ENCODE measurements at places on chromosomes 11 and 22.

DNA sequence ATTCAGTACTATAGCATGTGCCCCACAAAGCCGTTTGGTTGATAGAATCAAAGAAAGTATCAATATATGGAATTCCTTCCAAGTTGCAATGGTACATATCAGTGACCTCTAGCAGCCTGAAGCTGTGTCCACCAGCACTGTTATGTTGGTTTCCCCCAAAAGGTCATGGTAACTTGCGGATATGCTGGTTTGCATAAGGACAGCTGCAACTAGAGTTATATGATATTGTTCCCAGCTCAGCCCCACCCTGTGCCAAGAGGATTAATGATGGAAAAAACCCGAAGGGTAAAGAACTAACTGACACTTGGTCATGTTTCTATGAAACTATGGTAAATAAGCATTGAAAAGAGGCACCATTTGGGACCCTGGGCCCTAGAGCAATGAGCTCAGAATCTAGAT lies 93.5 kb downstream of the PDHX start:
- no peak for DNase-seq

DNA sequence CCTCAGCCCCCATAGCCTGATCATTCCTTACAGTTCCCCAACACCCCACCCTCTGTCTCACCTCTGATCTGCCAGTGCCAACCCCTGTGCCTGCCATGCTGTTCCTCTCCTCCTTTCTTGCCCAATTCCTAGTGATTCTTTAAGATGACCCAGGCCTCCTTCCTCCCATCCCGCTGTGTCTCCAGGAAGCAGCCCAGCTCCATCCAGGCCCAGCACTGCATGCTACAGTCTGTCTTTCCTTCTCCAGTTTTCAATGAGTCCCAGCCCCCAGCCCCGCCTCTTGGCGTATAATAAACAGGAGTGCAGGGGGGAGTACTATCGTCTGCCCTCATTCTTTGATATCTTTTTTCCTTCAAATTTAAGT lies 12.3 kb downstream of the LTBP3 start:
- DNase-seq, result no peak

DNA sequence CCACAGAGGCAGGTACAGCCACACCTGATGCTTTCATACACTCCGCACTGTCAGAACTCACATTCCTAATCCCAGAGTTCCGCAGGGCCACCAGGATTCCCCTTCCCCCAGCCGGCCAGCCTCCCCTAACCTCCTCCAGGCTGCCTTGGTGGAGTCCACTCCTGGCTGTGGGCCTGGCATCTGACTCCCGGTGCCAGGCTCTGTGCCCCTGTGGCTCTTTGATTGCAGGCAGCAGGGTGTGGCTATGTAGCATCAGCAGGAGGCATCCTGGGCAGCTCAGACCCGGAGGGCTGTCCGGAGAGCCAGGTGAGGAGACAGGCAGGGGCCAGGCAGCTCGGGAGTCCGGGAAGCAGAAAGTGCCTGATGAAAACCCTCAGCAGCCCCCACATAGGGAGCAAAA lies 1432.9 kb downstream of the BRD1 start:
- DNase-seq, result no peak

DNA sequence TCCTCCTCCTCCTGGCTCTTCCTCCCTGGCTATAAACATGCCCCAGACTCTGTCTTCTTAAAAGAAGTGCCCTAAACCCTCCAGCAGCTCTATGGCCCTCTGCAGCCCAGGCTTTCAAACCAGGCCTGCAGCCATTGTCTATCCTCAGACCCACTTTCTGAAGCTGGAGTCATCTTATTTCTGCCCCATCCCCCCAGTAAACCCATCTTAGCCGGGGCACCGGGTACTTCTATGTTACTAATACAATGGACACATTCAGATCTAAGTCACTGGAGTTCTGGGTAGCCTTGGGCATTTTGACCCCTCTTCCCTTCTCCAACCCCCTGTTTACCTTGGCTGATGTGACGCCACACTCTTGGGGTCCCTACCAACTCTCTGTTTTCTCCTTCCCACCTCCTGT lies 29.7 kb upstream of the CACNG2 start:
- DNase-seq, result no peak

DNA sequence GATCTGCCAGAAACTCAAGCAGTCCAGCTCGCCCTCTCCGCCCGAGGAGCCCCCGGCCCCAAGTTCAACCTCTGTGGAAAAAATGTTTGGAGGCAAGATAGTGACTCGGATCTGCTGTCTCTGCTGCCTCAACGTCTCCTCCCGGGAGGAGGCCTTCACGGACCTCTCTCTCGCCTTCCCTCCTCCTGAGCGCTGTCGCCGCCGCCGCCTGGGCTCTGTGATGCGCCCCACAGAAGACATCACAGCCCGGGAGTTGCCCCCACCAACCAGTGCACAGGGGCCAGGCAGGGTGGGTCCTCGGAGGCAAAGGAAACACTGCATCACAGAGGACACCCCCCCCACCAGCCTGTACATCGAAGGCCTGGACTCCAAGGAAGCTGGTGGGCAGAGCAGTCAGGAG lies 20.8 kb downstream of the USP35 start:
- DNase-seq, result no peak

DNA sequence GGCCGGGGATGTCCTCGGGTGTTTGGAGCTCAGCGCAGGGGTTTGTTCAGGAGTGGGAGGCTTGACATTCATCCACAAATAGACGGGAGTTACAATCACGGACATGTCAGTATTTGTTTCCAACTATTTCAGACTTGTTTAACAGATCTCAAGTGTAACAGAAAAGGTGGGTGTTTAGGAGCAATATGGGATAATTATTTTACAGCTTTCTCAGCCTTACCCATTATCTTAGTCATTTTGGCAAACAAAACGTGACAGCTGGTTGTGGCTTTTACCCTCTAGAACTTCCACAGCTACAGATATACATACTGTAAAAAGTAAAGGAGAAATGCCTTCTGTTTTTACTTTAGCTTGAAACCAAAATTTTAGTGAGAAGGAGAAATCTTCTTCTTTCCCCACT lies 178.7 kb upstream of the TMEM45B start:
- no peak for DNase-seq

DNA sequence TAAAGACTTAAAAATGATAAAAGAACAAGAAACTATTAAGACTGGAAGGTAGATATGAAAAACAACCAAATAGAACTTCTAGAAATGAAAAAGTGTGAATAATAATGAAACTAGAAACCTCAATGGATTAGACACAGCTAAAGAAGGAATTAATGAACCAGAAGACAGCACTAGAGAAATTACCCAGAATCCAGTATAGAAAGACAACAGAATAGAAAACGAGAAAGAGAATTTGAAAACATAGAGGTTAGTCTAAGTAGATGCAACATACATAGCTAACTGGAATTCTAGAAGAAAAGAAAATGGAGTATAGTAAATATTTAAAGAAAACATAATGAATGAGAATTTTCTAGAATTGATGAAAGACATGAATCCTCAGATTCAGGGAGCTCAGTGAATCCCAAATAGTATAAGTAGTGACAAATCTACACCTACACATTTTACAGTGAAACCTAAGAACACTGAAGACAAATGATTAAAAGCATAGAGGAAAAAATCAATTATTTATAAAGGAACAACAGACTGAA lies 111.9 kb downstream of the PARVA start:
- no peak for DNase-seq

DNA sequence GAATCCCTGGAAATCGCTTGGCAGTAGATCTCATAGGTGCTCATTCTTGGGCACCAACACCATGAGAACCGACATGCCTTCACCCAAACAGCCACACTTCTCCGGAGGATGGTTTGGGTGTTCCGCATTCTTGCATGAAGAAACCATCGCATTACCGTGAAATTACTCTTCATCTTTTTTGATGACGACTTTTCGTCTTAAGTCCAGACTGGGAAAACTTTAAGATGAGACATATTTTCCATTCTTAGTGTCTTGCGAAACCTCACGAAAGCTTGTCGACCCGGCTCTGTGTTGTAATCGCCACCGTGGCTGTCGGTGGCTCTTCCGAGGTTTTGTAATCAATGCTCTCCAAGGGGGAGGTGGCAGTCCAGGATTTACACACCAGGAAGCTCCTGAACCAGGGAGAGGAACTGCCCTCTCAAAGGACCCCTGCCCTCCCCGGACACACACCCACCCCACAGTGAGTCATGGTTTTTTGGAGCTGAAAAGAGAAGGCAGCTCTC lies 1.7 kb downstream of the TOM1 start:
- DNase-seq, result peak; percentile 98

DNA sequence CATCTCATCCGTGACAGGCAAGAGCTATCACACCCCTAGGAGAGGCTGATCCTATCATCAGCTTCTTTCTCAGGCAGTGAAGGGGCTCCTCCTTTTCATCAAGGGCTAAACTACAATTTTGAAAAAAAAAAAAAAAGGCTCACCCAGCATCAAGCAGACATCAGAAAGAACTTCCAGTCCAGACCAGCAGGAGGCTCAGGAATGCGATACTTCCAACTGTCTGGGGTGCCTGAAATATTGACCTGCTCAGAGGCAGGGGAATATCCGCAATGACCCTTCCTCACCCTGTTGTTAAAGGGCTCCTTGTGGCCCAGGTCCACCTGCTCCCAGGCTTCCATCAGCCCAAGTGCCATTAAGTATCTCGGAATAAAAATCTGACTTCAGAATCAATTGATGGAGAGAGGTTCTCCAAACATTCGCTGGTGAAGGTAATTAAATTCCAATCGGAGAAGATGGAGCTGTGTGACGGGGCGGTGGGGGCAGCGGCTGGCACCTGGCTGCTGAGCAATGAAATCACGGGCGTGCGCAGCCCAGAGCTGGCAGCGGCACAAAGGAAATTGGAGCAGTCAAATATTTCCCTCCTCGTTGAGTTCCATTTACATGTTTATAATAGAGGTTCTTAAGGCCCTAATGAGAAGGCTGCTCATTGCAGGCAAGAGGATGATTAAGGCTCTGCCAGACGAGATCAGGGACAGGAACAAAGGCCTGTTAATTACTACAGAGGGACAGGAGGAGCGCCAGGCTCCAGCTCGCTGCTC lies 69.0 kb upstream of the THY1 start:
- peak; percentile 13 for DNase-seq

GRCh38 chr11:9972989-9973388 lies 309.1 kb downstream of the SWAP70 start:
- DNase-seq, result peak; percentile 67

GRCh38 chr11:19660076-19660475 lies 52.6 kb upstream of the NAV2 start:
- DNase-seq, result peak; percentile 81

- no peak for DNase-seq
Observed at GRCh38 chr22:20239676-20240446, 28.3 kb downstream of the RTN4R start.

DNA sequence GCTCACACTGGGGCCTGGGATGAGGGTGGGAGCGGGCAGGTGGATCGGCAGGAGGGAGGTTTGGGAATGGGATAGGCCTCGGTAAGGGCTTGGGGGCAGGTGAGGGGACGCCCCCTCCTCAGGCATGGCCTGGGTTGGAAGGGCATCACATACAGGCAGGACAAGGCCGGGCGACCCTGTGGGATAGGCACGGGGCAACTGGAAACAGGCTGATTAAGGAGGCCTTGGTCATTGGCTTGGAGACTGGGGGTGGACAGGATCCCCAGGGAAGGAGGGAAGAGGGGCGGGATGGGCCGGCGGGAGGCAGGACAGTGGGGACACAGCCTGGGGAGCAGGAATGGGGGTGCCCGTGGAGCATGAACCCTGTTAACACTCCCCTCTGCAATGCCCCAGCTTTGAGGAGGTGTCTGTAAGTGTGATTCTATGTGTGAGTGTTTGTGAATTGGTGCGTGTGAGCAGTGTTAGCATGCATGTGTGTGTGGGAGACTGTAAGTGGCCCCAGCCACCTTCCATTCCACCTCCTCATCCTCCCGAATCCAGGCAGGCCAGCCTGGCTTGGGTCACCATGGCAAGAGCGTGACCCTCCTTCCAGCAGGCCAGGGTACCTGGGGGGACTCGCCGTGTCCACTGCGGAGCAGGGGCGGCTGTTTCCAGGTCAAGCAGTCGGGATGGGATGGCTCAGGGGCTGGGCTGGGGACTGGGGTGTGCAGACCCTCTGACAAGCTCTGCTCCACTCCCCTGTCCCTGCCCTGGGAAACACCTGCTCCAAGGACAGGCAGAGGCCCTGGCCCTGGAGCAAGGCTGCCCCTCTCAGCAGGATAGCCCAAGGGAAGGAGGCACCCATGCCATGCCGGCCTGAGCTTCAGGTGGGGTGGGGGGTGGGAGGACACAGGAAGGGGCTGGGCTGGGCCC lies 3.4 kb upstream of the PIM3 start:
- no peak for DNase-seq

GRCh38 chr22:40452730-40453487 lies 82.5 kb downstream of the SGSM3 start:
- DNase-seq, result no peak

DNA sequence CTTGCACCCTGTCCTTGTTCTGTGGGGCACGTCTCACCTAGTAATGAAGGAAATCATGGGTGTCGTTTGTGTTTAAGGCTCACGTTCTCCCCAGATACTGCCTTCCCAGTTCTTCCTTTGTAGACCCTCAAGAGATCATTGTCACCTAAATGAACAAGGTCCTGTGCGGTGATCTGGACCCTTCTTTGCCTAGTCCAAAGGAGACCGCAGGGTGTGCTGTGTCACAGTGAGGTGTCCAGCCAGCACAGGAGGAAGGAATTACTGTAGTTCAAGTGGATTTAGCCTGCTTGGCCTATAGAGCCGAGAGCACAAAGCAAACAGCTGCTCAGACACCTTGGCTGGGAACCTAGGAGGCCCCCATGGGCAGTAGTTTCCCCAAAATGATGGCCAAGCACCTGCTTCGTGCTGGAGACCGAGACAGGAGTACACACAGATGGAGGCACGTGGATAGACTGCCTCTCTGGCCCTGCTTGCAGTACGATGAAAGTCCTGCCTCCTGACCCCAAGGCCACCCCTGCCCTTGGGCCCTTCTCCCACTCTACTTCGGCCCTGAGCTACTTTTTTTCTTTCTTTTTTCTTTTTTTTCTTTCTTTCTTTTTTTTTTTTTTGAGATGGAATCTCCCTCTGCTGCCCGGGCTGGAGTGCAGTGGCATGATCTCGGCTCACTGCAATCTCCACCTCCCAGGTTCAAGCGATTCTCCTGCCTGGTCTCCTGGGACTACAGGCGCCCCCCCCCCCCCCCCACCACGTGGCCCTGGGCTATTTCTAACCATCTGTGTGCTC lies 19.4 kb upstream of the PPFIA1 start:
- no peak for DNase-seq

- no peak for DNase-seq
Observed at GRCh38 chr11:72673284-72673942, 809 bp downstream of the PDE2A start.

GRCh38 chr11:12518606-12519385 lies 141.4 kb downstream of the PARVA start:
- DNase-seq, result no peak

DNA sequence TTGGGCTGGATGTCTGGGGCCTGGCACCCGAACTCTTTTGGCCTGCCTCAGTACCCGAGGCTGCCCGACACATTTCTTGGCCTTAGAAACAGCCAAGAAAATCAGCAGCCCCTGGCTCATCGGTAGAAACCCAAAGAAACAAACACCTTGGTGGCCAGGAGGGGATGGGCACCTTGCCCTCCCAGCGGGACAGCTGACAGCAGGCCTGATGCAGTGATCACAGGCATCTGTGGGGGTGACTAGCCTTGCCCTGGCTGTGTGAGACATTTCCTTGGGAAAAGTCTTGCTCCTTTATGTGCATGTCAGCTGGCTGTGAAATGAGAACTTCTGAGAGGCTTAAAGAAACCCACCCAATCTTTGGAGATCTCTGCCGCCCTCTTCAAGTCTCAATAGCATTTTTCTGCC lies 60.9 kb downstream of the SMIM38 start:
- no peak for DNase-seq

Data from EL (cell line).